HL-60 (cell line): ENCODE measurements at places on chromosomes 4 and X.

DNA sequence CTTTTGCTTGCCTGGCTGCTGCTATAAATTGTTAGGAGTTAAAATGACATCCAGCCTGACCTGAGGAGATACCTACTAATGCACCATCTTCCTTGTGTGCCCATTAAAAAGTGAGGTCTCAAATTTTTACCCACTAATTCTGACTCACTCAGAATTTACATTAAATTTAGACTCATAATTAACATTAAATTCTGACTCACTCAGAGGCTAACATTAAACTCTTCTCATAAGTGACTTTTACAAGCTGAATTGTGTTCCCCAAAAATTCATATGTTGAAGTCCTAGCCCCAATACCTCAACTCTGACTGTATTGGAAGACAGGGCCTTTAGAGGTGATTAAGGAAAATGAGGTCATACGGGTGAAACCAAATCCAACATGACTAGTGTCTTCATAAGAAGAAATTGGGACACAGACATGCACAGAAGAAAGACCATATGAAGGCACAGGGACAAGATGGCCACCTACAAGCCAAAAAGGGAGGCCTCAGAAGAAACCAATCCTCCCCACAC is 11.8 kb downstream of the CASP6 start:
- no peak for DNase-seq

- DNase-seq: peak; percentile 34
Measured at GRCh38 chr4:109998867-109999584, 86.3 kb downstream of the EGF start.

- DNase-seq: no peak
Measured at GRCh38 chr4:154616287-154616686, 3.8 kb upstream of the FGG start.

- no peak for DNase-seq
Measured at GRCh38 chr4:6659897-6660296, 19.4 kb downstream of the MRFAP1 start.

- DNase-seq: no peak
Measured at GRCh38 chr4:73751830-73752229, 11.5 kb downstream of the CXCL8 start.

DNA sequence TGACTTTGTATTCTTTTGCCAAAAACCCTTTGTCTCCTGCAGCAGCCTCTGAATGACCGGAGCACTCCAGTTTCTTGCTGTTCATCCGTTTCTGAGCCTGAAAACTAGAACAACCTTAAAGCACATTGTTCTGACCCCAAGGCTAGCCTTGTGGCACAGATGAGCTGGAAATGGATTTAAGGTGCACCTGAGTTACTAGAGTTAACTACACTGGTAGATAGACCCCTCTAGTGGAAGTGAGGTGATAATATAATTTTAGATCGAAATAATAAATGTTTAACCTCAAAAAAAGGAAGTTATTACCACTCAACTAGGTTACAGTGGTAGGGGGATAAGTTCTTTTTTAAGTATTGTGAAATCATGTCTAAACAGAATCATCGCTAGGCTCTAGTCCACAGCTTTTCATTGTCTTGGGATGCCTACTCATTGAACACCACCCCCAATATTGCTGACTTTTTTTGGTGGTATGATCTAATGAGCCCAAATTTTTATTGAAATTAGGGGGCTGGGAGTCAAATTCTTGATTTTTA is 2.7 kb downstream of the PLS3 start:
- no peak for DNase-seq

GRCh38 chrX:44915361-44915868 is 42.4 kb downstream of the KDM6A start:
- DNase-seq: no peak

DNA sequence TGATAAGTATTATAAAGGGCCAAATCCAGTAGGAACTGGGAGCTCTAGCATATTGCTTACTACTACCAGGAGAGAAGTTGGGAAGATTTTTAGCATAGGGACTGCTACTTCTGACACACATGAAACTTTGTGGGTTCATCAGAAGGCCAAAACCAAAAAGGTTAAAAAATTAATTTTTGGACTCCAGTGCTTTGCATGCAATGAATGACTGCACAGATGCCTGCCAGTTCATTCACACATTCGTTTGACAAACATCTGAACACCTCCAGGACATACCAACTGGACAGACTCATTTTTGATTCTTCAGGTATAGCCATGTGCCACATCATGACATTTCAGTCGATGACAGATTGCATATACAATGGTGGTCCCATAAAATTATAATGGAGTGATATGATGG is 79.8 kb downstream of the MID1IP1 start:
- DNase-seq: no peak

DNA sequence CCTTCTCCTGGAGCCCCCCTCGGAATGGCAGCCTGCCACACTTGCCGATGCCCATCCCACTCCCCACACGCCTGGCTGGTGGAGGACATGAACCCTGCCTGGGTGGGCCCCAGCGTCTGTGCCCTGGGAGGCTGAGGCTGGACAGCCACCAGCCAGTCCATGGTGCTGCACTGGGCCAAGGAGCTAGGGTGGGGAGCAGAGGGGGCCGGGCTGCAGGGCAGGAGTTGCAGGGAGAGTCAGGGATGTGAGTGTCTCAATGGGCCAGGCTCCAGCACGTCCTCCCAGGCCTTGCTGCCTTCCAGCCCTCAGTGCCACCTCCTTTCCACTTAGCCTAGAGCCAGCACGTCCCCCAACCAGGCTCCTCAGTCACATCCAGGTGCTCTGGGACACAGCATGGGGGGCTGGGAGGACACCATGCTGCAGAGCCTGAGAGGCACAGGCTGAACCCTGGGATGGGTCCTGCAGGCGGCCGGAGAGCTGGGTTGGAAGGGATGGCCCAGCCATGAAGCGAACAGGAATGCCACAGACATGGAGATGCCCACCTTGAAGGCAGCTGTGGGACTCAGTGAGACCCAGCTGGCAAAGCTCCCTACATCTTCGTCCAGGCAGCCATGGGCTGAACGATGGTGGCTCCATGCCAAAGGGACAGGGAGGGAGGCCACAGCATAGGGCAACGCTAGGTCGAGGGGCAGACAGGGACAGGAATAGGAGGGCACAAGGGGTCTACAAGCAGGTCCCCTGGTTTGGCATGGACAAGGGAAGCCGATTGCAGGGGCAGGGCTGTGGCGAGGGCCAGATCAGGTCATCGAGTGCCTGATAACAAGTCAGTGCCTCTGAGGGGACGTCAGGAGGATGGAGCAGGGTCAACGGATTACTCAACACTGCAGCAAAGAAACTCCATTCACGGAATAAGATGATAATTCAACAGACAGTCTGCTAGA is 30.1 kb upstream of the MXD4 start:
- no peak for DNase-seq

DNA sequence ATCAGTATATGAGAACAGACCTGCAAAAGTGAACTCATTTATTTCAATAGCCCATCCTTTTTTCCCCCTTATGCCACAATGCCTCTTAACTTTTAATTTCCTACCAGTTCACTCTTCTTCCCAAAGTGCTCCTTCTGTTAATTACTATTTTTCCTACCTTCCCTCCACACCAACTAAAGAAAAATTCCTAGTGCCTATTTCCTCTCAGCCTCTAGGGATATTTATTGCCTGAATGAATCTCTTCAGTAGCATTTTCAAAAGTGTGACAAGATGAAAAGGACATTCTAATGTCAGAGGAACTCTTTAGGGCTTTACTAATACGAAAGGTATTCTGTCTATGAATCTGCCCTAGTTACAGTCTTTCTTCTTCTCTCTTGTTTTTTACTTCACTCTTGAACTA is 181.1 kb upstream of the SPRY1 start:
- no peak for DNase-seq

- no peak for DNase-seq
Measured at GRCh38 chr4:125649452-125649851, 334.7 kb downstream of the FAT4 start.

DNA sequence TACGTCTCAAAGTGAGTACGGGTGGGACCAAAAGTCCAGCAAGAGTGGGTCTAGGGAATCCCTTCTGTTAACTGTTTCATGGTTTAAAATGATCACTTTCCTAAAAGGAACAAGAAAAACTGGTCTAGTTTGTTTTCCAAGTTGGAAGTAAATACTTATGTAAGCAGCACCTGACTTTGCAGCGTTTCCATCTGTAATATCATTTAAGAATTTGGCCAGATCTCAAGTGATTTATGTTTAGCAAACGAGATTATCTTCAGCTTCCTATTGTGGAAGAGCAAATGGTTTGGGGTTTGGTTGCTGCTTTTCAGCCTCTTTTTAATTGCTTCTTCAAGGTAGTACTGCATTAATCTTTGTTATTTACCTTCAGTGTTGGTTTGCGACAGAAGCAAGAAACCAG is 50.4 kb downstream of the FHIP1A start:
- DNase-seq: no peak

DNA sequence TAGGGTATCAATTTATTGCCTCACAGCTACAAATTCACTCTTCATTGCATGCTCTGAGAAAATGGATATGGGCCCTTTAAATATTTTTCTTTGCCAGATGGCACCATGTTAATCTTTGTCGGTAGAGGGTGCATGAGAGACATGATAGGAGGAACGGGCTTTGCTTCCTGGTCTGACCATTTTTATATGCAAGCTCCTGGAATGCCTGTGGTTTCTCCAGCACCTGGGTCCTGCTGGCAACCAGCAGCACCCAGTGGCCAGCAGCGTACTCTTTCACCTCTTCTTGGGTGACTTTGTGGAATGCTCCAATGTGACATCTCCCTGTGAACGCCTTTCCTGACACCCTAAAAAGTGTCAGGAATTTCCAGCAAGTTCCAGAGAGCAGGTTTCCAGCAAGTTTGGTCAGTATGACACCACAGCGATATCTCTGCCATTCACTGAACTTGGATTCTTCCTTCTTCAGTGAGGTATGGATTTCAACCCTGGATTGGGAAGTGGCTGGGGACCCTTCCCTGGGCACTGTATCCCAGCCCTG is 140.3 kb upstream of the PGRMC2 start:
- DNase-seq: peak; percentile 14

GRCh38 chrX:9958183-9958582 is 9.0 kb upstream of the CLDN34 start:
- no peak for DNase-seq

- DNase-seq: no peak
Measured at GRCh38 chr4:189979196-189980047, 38.8 kb downstream of the FRG1 start.

- DNase-seq: no peak
Measured at GRCh38 chr4:7988437-7988836, 48.8 kb upstream of the AFAP1 start.
